Melanocyte of skin (primary cell): ENCODE measurements at places on chromosomes 2 and 18. TPM values are rescaled to one million over a fixed set of nuclear protein-coding genes. Genes with fewer than 3 reads are reported as not detected.

Gene TPO
- not detected in 2 replicates for total RNA-seq

Gene PTH2R
- total RNA-seq, result not detected in 2 replicates

Gene SERPINB4
- total RNA-seq, result not detected in 2 replicates

Gene SCN7A
- total RNA-seq, result not detected in 2 replicates

Gene GPR45
- not detected in 2 replicates for total RNA-seq

Gene RFTN2
- total RNA-seq, result 2.0 and 5.1 TPM in 2 replicates

Gene TRAPPC8
- total RNA-seq, result 44.0 and 57.2 TPM in 2 replicates

Gene CD8A
- not detected in 2 replicates for total RNA-seq

Gene TACR1
- under 0.01 TPM in 1 of 2 replicates, not detected in the other for total RNA-seq

Gene GPR148
- total RNA-seq, result not detected in 2 replicates
